NCI-H187 (cell line): ENCODE measurements at places on chromosomes 4 and X.
A peak's percentile ranks its signal among the peaks of the same experiment; 100 is the strongest.

DNA sequence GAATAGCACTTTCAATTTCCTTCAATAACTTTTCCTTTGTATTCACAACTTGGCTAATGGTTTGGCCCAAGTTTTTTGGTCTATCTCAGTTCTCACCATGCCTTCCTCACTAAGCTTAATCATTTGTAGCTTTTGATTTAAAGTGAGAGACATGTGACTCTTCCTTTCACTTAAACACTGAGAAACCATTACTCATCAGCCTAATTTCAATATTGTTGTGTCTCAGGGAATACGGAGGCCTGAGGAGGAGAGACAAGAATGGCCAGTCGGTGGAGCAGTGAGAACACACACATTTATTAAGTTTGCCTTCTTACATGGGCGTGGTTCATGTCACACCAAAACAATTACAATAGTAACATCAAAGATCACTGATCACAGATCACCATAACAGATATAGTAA lies 56.7 kb downstream of the TSPAN5 start:
- DNase-seq: no peak

DNA sequence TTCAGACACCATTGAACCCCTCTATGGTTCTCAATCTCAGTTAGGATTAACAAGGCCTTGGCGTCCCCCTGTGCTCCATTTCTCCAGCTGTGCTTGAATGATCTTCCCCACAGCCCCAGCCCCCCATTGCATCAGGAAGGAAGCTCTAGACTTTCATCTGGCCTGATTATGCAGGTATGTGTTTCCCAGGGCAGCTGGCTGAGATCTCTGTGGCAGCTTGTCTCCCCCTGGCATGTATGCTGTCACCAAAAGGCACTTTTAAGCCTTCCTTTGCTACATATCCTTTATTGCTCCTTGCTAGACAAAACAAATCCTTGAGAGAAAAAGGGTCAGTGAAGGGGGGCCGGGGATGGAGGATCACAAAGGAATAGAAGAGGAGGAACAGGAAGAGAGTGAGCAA lies 1056.0 kb upstream of the SLIT2 start:
- DNase-seq: no peak

DNA sequence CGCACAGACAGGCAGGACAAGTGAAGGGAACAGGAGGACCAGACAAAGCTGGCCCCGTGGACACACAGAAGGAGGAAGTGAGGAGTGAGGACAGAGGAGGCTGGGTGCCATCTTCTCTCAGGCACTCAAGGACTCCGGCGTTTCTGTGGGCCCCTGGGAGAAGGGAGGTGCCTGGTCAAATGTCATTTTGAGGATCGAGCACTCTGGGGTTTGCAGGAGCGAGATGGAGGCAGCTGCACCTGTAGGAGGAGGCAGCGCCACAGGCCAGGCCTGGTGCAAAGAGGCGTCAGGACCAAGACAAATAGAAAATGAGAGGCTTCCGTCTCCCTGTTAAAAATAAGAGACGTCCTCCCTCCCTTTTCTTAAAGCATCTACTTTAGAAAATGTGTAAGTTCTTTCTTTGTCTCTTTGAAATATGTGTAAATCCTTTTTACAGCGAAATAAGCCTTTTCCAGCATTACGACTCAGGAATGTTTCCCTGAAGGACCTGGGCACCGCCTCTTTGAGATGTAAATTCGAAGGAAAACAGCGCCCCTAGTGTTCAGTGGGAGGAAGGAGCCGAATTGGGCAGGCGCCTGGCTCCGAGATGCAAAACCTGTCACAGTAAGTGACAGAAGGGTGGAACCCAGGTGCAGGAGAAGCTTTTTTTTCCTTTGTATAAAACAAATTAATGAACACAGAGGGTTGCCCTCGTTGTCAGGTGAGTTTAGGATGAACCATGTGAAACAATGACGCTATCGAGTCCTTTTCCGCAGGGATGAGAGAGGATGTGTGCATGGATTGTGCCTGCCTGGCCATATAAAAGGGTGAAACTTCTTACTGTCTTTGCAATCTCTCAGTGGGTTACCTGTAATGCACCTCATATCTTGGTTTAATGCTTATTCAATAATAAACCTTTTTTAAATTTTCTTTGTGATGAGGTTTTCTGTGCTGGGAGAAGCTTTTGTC lies 1.4 kb upstream of the C4orf50 start:
- DNase-seq: peak; percentile 42

GRCh38 chrX:39874202-39874816 lies 223.4 kb downstream of the BCOR start:
- no peak for DNase-seq

- DNase-seq: no peak
Measured at GRCh38 chrX:6941041-6941440, 206.5 kb upstream of the STS start.

DNA sequence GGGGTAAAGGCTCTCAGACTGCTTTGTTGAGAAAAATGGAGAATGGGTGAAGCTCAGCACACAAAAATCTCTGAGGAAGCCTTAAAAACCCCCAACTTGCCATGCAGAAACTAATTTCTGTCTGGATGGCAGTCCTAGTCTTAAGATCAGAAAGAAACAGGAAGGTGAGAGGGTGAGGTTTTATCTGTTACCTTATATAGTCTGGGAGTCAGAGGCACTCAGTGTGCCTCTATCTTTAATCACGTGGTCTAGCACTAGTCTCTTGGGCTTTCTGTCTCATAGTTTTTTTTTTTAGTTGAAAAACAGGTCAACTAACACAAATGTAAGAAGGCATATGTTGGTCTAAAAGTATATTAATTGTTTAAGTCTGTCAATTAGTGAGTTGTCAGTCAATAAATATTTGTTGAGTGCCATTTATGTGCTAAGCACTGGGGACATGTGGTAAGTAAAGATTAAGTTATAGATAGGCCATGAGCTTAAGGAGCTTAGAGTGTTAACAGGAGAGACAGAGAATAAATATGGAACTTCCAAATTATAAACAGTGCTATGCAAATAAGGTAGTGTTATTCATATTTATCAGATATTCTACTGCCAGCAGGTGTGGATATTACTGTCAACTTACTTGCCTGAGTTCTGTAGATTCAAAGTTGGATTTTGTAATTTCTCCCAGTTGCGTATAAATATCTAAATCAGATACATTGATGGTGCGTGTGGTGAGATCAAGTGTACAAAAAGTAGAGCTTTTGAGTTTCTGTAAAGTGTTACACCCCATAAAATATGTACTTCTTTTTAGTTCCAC lies 7.0 kb downstream of the CYBB start:
- no peak for DNase-seq

GRCh38 chr4:71235311-71236201 lies 103.3 kb upstream of the SLC4A4 start:
- no peak for DNase-seq

- DNase-seq: no peak
Measured at GRCh38 chr4:169492436-169493163, 119.8 kb downstream of the NEK1 start.

DNA sequence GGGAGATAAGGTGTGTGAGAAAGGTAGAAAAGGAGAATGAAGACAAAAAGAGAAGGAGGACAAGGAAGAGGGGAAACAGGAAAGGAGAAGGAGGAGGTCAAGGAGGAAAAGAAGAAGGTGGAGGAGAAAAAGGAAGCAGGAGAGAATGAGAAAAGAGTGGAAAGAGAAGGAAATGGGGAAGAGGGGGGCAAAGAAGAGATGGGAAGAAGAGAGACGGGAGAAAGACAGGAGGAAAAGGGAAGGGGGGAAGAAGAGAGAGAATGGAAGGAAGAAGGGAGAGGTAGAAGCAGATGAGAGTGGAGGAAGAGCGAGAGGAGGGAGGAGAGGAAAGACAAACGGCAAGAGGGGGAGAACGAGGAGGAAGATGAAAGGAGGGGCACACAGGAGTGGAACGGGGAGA lies 4.1 kb downstream of the GATA1 start:
- no peak for DNase-seq

DNA sequence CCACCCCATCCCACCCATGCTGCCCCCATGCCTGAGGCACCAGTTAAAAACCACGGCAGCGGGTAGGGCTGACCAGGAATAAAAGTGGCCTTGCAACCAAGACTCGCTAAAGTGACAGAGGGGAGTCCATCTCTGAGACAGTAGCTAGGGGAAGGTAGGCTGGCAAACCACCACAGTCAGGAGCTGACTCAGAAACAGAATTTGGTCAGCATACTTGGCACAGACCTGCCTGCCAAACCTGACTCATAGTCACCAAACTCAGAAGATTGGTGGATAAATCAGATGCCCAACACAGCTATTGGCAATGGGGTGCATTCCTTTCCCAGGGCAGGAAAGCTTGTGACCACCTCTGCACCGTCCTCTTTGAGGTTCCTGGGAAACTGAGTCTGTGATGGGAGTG lies 193.8 kb downstream of the BCOR start:
- DNase-seq: no peak

- no peak for DNase-seq
Measured at GRCh38 chr4:27790911-27791310, 930.3 kb downstream of the STIM2 start.

GRCh38 chrX:154648931-154649330 lies 4.4 kb downstream of the CTAG2 start:
- DNase-seq: no peak

DNA sequence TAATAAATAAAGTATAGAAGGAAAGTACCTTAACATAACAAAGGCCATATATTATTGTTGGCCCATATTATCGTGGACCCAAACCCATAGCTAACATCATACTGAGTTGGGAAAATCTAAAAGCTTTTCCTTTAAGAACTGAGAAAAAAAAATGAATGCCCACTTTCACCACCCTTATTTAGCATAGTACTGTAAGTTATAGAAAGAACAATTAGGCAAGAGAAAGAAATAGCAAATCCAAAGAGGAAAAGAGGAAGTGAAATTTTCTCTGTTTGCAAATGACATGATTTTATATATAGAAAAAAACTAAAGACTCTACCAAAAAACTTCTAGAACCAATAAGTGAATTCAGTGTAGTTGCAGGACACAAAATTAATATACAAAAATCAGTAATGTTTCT lies 1854.6 kb downstream of the PCDH7 start:
- DNase-seq: no peak

- DNase-seq: no peak
Measured at GRCh38 chrX:129316461-129316860, 206.8 kb downstream of the SMARCA1 start.

DNA sequence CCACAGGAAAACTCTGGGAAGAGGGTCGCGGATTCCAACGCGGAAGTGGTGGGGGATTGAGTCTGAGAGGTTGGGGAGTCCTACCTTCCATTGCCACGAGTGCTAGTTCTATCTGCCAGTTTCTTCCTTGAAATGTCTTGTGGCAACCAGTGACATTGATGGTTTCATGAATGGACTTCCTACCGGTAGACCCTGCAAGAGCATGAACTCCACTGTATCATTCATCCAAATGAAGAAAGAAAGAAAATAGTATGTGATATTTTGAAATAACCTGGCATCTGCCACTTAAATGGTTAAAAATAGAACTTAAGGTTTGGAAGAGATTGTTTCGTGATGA lies 1.1 kb upstream of the SLC10A7 start:
- no peak for DNase-seq

DNA sequence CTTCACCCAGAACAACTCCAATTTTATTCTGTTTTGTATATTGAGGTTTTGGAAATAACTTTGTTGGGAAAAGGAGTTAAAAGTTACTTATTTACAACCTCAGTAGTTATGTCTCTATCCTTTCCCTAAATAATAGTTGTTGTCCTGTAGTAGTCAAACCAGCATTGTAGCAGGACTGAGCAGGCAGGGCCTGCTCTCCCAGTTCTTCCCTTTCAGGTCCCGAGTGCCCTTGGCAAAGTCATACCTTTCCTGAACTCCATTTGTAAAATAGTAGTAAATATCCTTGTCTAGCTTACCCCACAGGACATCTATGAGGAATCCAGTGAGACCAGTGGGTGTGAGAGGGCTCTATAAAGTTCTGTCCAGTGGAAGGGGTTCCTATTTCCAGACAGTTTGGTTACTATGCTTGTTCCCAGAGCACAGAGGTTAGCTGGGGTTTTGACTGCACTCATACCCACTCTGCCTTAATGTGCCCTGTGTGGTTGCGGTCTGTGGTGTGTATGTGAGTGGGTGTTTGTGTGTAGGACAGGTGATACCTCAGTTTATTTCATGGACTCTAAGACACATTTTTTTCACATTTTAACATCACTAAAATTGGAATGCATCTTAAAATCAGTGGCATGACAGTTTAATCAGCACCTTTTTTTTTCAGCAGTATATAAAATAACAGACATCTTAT lies 136.3 kb downstream of the AMMECR1 start:
- no peak for DNase-seq

GRCh38 chrX:85004255-85004654 lies 578 bp downstream of the APOOL start:
- no peak for DNase-seq

- DNase-seq: no peak
Measured at GRCh38 chr4:54558889-54559677, 98.7 kb upstream of the KIT start.

GRCh38 chr4:1396806-1397455 lies 9.3 kb downstream of the NKX1-1 start:
- no peak for DNase-seq

- no peak for DNase-seq
Measured at GRCh38 chr4:153402366-153402765, 57.9 kb downstream of the MND1 start.

GRCh38 chr4:182263562-182263961 lies 20.4 kb downstream of the TENM3 start:
- DNase-seq: no peak

- no peak for DNase-seq
Measured at GRCh38 chr4:88489100-88489761, 32.3 kb downstream of the HERC5 start.
